ENCODE measurements at places on chromosomes 3 and 15.

DNA sequence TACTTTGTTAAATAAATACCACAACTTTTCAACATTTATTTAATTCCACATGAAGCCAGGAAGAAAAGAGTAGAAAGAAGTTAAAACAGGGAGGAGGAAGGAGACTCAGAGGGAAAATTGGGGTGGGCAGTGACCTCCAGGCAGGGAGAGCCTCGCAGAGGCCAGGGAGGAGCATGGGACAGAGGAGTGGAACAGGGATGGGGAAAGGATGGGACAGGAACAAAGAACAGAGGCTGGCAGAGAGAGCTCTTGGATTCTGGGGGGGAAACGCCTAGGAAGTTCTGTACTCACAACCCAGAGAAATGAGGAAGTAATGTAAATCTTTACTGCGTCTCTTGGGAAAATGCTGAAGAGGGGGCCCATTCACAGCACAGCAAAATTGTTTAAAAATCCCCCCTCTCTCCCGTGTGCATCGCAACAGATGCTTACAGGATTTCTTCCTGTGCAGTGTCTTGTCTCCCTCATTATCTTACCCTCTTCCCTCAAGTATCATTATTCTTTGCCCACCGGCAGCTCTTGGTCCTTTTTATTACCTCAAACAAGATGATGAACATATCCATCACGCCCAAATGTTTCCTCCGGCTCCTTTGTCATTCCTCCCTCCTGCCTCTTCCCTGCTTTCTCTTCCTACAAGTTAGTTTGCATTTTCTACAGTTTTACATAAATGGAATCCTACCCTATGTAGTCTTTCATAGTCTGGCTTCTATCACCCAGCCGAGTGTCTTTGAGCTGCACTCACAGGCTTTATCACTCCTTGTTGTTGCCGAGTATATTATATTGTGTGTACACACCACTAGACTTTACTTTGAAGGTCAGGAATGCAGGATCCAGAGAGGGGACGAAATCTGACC is 65.5 kb downstream of the ARHGAP31 start:
- no peak for DNase-seq

DNA sequence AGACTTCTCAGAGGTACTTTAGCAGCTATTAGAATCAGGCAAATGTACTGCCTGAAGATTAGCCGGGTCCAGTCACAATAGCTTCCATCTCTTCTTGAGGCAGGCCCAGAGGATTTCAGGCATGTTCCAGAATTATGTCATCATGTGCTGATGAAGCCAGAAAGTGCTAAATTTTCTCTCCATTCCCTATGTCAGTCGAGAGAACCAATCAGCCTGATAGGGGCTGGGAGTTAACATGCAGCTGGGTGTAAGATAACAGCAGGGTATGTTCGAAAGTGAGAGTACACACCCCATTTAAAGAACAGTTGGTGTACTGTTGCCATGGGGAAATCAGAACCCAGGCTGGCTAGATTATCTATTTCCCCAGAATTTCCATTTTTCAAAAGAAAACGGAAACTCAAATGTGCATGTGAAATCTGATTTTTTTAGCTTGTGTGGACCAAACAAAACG is 48.7 kb downstream of the MYH15 start:
- DNase-seq = peak; percentile 2

GRCh38 chr3:197784019-197784585 is 7.0 kb upstream of the LRCH3 start:
- DNase-seq = no peak

- peak; percentile 61 for DNase-seq
These were observed 260.4 kb upstream of the P2RY1 start for GRCh38 chr3:152574461-152575079.

- DNase-seq = no peak
These were observed 243.9 kb downstream of the SHQ1 start for GRCh38 chr3:72604328-72604727.

- DNase-seq = no peak
These were observed 2.3 kb upstream of the DNAH1 start for GRCh38 chr3:52313774-52314188.

GRCh38 chr15:99993262-99993661 is 260.0 kb upstream of the LYSMD4 start:
- DNase-seq = no peak

- no peak for DNase-seq
These were observed 17.6 kb downstream of the FOXP1 start for GRCh38 chr3:71565976-71566375.

- no peak for DNase-seq
These were observed 30.9 kb upstream of the SPSB4 start for GRCh38 chr3:141020143-141020830.

- no peak for DNase-seq
These were observed 32.2 kb upstream of the SEC22A start for GRCh38 chr3:123169492-123169929.

GRCh38 chr3:13415236-13415986 is 4.7 kb downstream of the NUP210 start:
- DNase-seq = no peak

DNA sequence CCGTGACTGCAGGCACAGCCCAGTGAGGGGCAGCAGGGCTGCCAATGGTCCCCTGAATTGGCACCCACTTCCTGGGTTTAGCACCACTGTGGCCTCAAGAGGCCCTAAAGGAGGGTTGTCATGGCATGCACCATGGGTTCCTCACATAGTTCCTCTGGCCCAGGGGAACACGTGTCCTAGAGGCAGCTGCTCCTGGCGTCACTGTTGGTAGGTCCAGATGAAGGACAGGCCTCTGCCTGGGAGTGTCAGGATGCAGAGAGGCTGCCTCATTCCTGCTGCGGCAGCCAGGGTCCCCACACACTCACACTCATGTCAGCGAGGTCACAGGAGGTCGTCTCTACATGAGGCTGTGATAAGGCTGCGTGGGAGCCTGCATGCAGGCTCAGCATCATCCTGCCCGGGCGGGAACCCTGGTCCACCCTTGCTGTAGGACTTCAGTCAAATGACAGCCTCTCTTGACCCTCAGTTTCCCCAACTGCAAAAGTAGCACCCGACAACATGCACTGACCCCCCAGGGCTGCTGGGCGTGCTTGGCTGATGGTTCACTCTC is 26.1 kb upstream of the SFMBT1 start:
- DNase-seq = no peak

DNA sequence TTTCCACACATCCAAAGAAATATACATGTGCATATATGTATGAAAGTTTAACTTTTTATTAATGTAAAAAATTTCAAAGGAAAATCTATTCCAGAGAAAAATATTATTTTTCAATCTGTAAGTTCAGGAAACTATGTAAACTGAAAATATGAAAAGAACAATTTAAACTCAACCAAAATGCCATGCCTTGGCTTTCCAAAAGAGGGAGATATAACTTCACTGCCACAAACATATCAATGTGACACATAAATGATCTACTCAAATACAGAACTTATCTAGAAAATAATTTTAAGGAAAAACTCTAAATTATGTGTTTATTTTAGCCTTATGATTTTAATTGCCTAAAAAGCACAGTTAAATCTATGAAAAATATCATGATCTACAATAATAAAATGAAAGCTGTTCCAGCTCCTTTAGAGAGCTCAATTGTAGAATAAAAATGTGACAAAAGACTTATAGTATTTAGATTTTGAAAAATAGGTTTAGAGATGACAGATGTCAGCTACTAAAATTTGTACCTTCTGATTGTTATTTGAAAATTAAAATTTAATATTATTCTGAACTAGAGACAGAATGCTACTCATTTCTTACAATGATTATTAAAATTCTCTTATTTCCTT is 94.8 kb downstream of the GBE1 start:
- peak; percentile 22 for DNase-seq

DNA sequence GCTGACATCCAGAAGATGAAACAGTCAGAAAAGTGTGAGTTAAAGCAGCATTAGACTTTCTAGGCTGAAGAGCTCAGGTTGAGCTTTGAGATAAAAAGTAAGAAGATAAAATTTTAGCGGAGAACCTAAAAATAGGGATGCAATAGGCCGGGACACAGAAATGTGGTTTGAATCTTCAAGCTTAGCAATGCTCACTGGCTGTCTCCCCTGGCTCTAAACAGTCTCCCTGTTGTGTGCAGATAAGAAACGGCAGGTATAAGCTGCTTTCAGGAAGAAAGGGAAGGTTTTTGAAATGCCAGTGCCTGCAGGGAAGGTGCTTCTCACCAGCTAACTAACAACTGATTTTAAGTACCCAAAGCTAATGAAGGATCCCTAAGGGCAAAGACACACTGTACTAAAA is 718.7 kb upstream of the SGO1 start:
- peak; percentile 3 for DNase-seq

DNA sequence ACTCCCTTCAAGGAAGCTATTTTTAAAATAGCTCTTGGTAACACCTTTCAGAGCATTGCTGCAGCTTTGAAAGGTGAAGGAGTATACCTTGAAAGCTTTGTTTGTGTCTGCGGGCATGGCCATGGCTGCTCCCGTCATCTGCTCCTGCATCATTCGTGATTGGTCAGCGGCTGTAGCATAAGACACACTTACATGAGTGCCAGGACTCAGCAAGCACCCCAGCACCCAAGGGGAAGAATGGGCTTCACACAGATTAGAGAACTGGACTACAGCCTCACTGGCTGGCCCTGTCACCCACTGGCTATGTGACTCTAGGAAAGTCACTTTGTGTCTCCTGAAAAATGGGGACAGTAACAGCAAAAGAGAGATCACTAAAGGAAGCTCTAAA is 17.0 kb downstream of the EMC3 start:
- DNase-seq = no peak

DNA sequence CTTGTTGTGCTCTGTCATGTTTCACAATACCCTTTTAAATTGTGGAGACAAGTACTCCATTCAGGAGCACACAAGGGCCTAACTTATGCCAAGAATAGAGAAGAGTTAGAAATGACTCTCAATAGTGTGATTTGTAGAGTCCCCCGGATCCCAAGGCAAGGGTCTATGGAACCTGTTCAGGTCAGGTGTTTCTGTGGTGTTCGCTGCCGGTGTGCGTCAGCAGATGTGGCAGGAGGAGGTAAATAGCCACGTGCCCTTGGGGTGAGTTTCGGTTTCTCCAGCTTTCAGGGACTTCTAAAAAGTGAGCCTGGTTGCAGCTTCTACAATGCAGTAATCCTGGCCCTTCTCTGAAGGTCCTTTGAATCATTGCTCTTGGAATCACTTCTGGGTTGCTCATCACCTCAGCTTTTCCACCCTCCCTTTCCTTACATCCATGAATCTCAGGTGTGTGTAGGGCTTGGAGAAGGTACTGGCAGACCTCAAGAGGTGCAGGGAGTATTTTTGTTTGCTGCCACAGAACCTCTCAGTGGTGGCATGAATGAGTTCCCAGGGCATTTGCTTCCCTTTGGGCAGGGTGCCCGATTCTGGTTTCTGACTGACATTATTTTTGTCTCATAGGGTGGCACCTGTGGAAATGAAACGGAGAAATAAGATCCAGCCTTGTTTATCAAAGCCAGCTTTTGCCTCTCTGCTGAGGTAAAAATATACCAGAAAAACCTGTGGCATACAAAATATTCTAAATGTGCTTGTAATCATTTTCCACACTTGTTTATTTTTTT is 7.3 kb downstream of the ST3GAL6 start:
- DNase-seq = peak; percentile 75

- no peak for DNase-seq
These were observed 1.6 kb upstream of the BNC1 start for GRCh38 chr15:83285979-83286553.

- DNase-seq = no peak
These were observed 88.2 kb upstream of the RNF7 start for GRCh38 chr3:141649871-141650270.

GRCh38 chr3:194139071-194139813 is 3.3 kb downstream of the HES1 start:
- no peak for DNase-seq

DNA sequence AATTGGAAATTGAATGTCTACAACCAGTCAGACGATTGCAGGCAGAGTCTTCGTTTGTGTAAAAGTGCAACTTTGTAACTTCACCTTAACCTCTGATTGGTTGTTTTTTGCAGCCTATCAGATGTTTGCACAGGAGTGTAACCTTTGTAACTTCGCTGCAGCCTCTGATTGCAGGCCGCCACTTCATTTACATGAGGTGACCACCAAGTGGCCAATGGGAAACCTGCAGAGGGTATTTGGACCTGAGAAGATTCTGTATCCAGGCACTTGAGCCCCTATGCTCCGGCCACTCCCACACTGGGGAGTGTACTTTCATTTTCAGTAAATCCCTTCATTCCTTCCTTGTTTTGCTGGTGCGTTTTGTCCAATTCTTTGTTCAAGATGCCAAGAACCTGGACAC is 68.1 kb upstream of the PFN2 start:
- DNase-seq = no peak

GRCh38 chr3:27903446-27903845 is 181.3 kb upstream of the EOMES start:
- no peak for DNase-seq

DNA sequence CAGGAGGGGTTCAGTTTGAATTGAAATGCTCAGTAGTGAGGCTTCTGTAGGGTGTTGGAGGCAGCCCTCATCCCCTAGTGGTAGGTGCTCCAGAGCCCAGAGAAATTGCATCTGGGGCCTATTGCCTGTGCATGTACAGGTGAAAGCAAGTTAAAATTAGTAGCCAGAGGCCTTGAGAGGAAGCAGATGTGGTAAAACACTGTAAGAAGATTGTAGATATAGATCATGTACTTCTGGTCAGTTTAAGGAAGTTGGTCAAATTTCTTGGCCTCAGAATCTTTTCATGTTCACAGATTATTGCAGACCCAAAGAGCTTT is 34.6 kb downstream of the IGSF10 start:
- DNase-seq = no peak

GRCh38 chr3:28745916-28746617 is 397.4 kb upstream of the AZI2 start:
- peak; percentile 5 for DNase-seq

DNA sequence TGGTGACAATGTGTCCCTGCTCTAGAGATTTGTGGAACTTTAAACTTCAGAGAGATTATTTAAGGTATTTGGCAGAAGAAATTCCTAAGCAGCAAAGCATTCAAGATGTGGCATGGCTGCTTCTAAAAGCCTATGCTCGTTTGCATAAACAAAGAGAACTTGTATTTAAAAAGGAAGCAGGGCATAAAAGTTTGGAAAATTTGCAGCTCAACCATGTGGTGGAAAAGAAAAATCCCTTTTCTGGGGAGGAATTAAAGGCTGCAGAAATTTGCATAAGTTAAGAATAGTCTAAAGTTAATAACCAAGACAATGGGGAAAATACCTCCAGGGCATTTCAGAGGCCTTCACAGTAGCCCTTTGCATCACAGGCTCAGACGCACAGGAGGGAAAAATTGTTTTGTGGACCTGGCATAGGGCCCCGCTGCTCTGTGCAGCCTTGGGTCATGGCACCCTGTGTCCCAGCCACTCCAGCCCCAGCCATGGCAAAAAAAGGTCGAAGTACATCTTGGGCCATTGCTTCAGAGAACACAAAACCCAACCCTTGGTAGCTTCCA is 1109.1 kb downstream of the OTOL1 start:
- no peak for DNase-seq

GRCh38 chr3:30225021-30225420 is 381.4 kb upstream of the TGFBR2 start:
- no peak for DNase-seq

DNA sequence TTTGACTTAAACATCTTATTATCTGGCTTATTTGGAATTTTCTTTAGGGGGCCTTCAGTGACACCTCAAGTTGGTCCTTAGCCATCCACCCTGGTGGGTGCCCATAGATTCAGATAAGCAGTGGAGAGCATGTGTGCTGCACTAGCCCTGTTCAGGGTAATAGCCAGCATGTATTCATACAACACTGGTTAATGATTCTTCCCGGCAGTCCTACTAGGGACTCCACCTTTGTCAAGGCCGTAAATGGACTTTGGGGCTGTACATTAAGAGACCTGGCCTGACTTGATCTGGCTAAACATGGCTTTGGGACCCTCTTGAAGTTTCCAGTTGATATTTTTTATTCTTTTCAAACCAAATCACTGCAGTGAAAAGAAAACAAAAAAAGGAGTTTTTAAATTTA is 125.8 kb downstream of the PTPRG start:
- no peak for DNase-seq
